ENCODE measurements at places on chromosomes 13 and 19.

GRCh38 chr13:67146523-67147130 lies 83.5 kb downstream of the PCDH9 start:
- DNase-seq, result no peak

- DNase-seq, result no peak
Measured at GRCh38 chr13:33014291-33014690, 1.9 kb upstream of the KL start.

DNA sequence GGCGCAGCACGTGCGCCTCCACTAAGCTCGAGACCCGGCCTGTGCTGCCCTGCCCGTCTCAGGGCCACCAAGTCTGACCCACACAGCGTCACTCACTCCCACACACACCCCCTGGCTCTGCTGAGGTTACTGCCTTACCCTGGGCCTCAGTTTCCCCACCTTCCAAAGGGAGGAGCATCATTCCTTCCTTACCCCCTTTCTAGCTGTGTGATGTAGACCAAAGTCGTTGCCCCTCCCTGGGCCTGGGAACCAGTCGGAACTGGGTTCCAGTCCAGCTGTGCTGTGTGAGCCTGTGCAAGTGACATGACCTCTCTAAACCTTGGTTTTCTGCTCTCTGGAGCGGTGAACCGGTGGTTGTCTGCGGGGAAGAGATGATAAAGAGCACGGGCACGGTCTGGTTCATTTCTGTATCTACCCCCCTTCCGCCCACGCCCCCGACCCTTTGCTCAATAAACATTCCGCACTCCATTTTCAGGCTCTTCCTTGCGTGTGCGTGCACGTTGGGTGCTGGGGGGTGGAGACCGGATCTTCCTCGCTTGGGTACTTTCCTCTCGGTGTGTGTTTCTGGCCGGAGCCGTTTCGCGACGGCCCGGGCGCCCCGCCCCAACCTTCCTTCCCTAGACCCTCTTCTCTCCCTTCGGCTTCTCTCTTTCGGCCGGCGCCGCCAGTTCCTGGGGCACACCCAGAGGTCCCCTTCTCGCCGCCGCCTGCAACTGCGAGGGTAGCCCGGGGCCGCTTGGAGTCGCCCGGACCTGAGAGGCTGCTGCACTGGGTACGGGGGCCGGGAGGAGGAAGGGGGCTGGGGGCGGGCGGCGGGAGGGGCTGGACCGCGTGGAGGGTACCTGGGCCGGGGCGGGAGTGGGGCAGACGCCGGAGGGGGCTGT lies at the start of gene ZNF581:
Gene ZNF581, plus strand, starts transcription at position 647 of the 884 bp plus-strand sequence. CDS start 923 bp downstream, outside the sequence.
- DNase-seq, result no peak

- DNase-seq, result no peak
Measured at GRCh38 chr13:42355491-42356183, 83.7 kb downstream of the AKAP11 start.

GRCh38 chr19:51815043-51815442 lies 20.1 kb downstream of the FPR3 start:
- no peak for DNase-seq

DNA sequence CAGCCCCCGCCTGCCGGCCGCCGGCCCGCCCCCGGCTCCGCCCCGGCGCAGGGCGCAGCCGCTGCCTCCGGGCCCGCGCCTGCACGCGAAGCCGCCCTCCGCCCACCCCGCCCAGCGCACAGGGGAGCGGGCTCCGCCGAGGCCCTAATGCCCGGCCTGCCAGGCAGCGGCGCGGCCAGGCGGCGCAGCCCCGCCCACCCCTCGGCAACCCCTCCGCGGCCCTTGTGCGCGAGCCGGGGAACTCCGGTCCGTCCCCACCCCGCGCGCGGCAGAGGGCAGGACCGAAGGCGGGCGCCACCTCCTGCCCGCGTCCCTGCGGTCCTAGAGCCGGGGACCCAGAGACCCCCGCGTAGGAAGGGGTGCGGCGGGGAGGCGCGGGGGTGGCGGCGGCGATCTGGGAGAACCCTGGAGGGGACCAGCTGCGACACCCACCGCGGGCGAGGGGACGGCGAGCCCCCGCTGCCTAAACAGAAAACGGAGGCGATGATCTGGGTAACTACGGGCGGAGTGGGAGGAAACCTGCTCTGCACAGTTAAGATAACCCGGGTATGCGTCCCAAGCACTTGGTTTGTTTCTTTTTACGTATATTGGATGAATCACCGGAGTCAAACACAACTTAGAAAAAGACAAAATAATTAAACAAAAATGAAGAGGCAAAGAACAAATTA lies 350 bp upstream of the USP12 start:
- DNase-seq, result peak; percentile 21

- no peak for DNase-seq
Measured at GRCh38 chr13:76992548-76993001, 694 bp downstream of the CLN5 start.

DNA sequence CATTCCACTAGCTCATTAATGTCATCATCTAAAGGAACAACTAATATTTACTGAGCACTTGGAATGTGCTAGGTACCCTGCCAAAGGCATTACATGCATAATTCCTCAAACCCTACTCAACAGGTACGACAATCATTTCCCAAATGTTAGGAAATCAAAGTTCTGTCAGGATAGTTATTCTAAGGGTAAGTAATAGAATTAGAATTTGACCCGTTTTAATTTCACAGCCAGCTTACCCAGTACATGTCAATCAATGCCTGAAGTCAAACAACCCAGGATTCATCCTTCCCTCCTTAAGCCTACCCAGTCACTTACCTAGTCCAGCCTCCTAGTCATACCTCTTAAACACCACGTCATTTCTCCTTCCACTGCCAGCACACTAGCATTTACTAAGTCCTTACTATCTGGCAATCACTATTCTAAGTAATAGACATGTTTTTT lies 2.4 kb downstream of the LNX2 start:
- DNase-seq, result no peak

- DNase-seq, result no peak
Measured at GRCh38 chr13:73259061-73260017, 200.5 kb downstream of the KLF5 start.

- no peak for DNase-seq
Measured at GRCh38 chr13:39909634-39910033, 254.2 kb downstream of the COG6 start.

- no peak for DNase-seq
Measured at GRCh38 chr13:77522444-77522843, 13.1 kb upstream of the SCEL start.

- DNase-seq, result no peak
Measured at GRCh38 chr13:96033220-96034015, 19.8 kb downstream of the UGGT2 start.

DNA sequence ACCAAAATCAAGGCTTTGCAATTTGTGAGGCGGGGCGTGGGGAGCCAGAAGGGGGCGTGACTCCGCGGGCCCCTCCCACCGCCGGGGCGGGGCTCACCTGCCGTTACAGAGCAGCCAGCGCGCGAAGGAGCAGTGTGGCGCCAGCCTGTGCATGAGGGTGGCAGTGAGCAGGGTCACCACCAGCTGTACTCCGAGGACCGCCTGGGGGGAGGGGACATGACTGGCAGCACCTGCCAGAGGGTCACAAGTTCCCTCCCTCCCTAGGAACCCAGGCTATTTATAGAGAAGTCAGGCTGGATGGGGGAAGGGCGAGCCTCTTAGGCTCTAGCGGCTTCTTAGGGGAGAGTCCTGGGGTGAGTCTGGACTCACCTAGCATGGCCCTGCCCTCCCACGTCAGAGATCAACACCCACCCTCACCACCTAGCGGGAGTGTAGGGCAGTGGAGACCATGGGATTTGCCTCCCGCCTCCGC lies 3.6 kb downstream of the TMEM161A start:
- DNase-seq, result no peak

- no peak for DNase-seq
Measured at GRCh38 chr19:14073925-14074838, 1.6 kb downstream of the MISP3 start.

- no peak for DNase-seq
Measured at GRCh38 chr19:483332-484072, 12.8 kb upstream of the MADCAM1 start.

GRCh38 chr13:42614436-42615035 lies 40.6 kb downstream of the TNFSF11 start:
- no peak for DNase-seq

- DNase-seq, result no peak
Measured at GRCh38 chr13:84543962-84544361, 661.7 kb upstream of the SLITRK1 start.

All from brain pericyte (primary cell).